Kidney capillary endothelial cell (primary cell): ENCODE measurements at places on chromosomes 1 and 21.
A peak's percentile ranks its signal among the peaks of the same experiment; 100 is the strongest.

DNA sequence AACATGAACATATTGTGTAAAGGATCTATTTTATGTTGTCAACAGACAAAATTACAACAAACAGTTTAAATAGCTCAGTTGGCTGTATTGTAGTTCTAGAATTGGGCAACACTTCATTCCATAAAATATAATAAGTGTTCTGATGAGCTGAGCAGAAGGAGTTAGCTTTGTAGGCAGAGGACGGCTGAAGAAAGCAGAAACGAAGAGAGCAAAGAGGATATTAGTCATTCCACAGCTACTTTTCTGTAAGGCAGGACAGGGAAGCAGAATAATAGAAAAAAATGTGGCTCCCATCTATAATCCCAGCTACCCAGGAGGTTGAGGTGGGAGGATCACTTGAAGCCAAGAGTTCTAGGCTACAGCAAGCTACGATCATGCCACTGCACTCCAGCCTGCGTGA lies 20.2 kb upstream of the IVNS1ABP start:
- no peak for DNase-seq

DNA sequence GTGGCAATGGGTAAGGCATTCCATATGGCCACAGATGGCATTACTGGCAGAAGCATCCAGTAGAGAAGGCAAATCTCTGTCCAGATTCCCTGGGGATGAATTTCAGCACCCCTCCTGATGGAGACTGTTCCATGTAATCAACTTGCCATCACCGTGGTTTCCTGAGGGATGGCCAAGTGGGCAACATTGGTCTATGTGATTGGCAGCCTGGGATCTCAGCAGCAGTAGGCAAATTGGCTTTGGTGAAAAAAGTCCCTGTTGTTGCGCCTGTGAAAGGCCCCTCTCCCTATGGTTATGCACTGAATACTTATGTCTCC lies 19.3 kb downstream of the DMRTB1 start:
- DNase-seq, result no peak

GRCh38 chr1:184941410-184941733 lies 32.9 kb downstream of the NIBAN1 start:
- no peak for DNase-seq

DNA sequence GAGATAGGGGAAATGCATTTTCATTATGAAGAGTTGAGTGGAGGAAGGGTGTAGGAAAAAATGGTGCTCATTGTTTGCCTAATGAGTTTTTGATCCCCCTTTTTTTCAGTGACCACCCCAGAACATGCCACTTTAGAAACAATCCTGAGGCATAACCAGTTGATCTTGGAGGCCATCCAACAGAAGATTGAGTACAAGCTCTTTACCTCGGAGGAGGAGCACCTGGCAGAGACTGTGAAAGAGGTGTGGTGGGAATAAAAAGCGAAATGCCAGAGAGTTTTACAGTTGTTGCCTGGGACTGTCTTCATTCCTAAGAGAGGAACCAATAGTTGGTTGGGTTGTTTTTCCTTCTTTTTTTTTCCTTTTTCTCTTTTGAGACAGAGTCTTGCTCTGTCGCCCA lies 54.3 kb upstream of the EPHA8 start:
- DNase-seq, result no peak

DNA sequence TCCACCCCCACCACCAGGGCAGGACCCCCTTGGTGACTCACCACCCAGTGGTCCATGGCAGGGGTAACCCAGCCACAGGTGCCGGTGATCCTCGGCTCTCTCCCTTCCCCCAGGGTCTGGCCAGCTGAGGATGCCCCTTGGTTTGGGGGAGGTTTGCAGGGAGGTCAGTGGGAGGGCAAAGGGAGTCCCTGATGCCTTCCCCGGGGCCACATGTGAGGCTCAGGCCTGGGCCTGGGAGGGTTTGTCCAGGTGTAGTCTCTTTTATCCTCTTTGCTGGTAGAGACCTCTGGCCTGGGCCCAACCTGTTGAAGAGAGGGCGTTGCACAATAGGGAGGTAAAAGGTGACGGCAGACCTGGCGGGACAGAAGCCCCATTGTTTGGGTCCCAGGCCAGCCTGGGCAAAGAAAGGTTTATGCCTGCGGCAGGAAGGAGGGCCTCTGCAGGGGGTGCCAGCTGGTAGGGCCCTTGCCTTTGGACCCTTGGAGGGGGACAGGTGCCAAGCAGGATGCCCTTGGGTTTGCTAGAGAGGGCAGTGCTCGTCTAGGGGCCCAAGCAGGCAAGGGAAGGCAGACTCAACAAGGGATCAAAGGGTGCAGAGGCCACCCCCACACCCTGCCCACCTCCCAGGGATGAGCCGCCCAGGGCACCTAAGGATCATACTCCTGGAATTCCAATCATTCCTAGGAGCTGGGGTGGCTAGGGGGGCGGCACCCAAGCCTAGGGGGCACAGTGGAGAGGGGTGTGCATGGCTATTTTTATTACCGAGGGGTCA lies 760 bp upstream of the TINAGL1 start:
- DNase-seq, result no peak

DNA sequence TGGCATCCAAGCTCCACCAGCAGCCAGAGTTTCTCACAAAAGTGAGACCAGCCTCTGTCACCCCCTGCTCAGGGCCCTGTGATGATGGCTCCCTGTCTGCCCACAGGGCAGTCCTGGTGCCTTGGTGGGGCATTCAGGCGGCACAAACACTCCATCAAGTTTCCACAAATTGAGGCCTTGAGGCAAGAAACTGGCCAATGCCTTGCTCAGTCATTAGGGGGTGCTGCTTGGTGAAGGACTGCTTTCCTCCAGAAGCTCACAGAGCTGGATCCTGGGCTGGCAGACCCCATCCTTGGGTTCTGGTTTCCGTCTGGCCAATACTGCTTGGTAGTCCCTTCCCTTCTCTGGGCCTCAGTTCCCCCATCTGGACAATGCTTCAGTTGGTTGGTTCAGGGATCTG lies 12.5 kb upstream of the AHDC1 start:
- no peak for DNase-seq

DNA sequence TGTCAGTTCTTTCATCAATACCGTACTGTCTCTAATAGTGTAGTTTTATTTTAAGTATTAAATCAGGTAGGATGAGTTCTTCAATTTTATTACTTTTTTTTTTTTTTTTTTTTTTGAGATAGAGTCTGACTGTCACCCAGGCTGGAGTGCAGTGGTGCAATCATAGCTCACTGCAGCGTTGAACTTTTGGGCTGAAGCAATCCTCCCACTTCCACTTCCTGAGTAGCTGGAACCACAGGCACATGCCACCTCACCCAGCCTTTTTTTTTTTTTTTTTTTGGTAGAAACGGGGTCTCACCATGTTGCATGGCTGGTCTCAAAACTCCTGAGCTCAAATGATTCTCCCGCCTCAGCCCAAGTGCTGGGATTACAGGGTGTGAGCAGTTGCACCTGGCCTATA lies 44.3 kb downstream of the INAVA start:
- DNase-seq, result no peak

DNA sequence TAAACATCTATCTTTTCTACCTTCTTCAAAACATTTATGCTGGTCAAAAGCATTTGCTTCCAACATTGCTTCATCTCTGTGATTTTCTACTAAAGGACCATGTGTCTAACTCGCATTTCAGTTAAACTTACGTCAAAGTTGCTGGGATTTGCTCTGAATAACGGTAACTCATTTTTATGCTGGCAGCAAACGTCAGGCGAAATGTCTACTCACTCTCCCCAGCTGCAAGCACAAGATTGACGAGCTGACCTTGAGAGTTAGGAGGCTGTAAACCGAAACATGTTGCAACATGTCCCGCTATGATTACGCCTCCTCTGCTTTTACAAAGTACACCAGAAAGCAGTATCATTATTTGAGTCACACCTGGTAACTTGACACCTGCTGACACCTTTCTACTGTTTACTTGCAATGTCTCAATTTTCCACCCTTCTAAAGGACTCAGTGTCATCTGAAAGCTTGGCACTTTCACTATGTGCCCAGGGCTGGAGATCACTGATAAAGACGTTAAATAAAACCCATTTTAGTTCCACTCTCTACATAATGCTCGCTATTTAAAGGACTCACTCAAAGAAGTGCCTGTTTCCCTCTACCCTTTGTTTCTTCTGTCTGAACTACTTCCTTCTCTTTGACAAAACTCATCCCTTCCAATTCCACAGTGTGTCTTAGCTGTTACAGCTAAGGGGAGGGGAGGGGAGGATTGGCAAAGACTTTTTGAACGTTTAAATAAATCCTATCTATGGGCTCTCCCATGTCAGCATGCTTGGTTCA lies 111.9 kb downstream of the PTPN14 start:
- no peak for DNase-seq

GRCh38 chr21:28207436-28208173 lies 785.1 kb downstream of the LTN1 start:
- no peak for DNase-seq

- DNase-seq, result peak; percentile 84
Observed at GRCh38 chr21:33491373-33492102, at the start of gene DNAJC28. Gene DNAJC28, minus strand, starts transcription at chr21:33491716. Its CDS starts 2,323 bp downstream, at chr21:33489393.

GRCh38 chr1:96362623-96363022 lies 359.0 kb upstream of the PTBP2 start:
- DNase-seq, result peak; percentile 94

DNA sequence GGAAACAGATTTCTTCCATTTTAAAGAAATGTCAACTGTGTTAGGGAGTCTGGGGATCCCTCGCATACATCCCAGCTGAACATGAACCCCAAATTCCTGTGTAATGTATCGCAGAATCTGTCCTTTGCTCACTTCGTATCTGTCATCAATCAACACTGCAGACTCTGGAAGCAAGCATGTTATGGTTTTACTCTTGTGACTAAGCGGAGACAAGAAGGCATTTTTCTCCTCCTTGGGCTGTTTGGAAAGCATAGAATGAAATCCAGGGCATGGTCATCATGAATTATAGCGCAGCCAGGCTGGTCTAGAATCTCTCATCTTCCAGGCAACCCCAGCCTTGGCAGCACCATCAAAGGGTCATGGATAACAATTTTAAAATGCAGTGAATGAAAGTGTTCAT lies 290.2 kb downstream of the KIF26B start:
- DNase-seq, result no peak

DNA sequence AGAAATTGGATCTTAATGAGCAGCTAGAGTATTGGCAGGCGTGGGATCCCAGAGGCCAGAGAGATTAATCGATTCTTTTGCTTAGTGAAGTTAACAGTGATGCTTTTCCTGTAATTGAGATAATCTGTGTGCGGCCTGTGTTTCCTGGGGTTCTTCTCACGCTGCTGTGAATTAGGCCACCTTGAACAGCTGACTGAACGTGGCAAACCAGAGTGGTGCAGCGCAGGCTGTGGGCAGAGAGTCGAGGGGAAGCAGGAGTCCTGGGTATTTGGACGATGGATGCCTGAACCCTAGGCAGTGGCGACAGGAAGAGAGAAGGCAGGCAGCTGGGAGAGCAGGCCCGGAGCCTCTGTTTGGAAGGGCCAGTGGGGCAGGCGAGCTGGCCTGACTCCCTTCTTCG lies 51.7 kb downstream of the RYR2 start:
- DNase-seq, result no peak

DNA sequence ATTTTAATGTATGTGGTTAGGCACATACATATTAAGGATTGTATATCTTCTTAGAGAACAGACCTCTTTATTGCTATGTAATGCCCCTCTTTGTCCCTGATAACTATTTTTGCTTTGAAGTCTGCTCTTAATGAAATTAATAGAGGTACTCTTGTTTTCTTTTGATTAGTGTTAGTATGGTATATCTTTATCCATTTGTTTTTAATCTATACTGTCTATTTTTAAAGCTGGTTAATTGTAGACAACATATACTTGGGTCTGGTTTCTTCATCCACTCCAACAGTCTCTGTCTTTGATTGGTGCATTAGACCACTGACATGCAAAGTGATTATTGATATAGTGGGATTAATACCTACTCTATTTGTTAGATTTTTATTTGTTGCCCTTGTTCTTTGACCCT lies 36.0 kb downstream of the LEPR start:
- no peak for DNase-seq

- DNase-seq, result no peak
Observed at GRCh38 chr1:41612953-41613352, 128.5 kb upstream of the EDN2 start.

- DNase-seq, result no peak
Observed at GRCh38 chr1:211912038-211912437, 81.5 kb upstream of the LPGAT1 start.

GRCh38 chr1:86582161-86582560 lies 35.3 kb downstream of the CLCA4 start:
- DNase-seq, result no peak

GRCh38 chr1:34213956-34214355 lies 37.2 kb downstream of the C1orf94 start:
- DNase-seq, result no peak

DNA sequence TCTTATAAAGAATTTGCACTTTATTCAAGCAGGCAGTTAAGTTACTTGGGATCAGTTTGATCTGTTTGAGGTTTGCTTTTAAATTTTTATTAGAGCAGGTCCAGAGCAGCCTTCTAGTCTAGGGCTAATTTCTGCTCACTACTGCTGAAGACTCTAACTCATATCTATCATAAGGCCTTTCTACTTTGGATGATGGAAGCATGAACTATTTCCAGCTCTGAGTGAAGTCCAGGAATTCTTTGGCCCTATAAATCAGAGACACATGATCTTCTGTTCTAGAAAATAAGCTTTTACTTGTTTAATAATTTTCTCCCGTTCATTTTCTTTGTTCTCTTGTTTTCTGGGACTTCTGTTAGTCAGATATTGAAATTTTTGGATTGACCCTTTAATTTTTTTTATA lies 14.7 kb downstream of the NIBAN1 start:
- no peak for DNase-seq

GRCh38 chr1:40808909-40809308 lies 25.3 kb downstream of the KCNQ4 start:
- DNase-seq, result no peak

GRCh38 chr1:108117945-108118902 lies 81.9 kb downstream of the SLC25A24 start:
- DNase-seq, result no peak

DNA sequence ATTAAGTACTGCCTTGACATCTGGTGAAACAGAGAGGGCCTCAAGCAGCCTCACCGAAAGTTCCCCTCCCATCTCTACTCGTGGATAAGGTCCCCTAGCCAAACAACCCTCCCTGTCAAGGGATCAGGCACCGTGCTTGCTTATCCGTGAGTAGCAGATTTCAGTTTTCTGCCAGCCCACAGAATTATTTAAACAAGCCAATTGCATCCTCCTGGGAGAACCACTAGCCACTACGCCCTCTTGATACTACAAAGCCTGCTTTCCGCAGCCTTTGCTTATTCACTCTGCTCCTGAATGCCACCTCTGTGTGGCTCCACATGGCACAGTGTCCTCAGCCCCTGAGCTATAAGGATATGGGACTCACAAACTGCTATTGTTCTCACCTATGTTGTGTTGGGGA lies 5.9 kb upstream of the TFF2 start:
- no peak for DNase-seq

- no peak for DNase-seq
Observed at GRCh38 chr1:226046240-226046639, 16.3 kb upstream of the H3-3A start.

DNA sequence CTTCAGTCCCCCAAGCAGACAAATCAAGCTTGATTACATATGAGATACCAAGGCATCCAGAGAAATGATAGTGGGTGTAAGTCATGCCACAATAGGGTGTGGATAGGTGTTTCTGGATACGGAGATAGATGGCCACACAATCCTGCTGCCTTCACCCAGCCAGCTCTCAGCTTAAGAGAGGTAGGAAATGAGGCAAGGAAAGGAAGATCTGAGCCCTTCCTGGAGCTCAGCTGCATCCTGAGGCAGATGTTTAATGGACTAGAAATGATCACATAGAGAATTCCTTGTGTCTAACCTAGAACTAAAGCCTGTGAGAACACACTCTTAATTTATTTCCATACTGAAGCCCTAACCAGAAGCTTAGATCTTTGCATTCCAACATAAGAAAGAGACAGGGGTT lies 210.3 kb downstream of the ST6GALNAC3 start:
- DNase-seq, result peak; percentile 16

GRCh38 chr1:202661136-202661845 lies 49.0 kb downstream of the SYT2 start:
- DNase-seq, result no peak
